Activated CD8-positive, alpha-beta memory T cell treated with anti-CD3 and anti-CD28 coated beads, Interleukin-2, amount 50 U/mL, for 4 hours (primary cell): ENCODE measurements at places on chromosomes 1 and 21.

- DNase-seq, result no peak
Measured at GRCh38 chr1:44654621-44655187, 19.6 kb downstream of the TMEM53 start.

DNA sequence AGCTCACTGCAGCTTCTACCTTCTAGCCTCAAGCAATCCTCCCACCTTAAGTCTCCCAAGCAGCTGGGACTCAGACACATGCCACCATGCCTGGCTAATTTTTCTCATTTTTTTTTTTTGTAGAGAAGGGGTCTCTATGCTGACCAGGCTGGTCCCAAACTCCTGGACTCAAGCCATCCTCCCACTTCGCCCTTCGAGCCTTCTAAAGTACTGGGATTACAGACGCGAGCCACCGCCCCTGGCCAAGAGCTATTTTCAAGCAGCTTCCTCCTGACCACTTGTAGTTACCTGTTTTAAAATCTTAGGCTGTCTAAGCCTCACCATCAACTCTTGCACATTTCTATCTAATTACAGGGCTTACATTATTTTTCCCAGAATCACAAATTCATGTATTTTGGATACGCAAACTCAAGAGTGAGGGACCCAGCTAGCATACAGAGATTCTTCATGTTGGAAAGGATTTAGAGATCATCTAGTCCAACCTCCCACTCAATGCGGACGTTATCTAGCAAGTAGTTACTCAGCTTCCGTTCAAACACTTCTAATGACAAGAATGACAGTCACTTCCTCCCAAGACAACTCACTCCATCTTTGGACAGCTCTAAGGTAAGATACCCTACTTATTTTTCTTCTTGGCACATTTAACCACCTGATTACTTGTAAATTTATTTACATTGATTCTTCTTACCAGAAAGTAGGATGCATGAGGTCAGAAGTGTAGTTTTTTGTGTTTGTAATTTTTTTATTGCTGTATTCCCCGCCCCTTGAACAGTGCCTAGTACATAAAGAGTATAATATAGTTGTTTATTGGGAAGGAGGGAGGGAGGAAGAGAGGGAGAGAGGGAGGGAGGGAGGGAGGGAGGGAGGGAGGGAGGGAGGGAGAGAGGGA lies 65.4 kb downstream of the LUZP1 start:
- DNase-seq, result no peak

DNA sequence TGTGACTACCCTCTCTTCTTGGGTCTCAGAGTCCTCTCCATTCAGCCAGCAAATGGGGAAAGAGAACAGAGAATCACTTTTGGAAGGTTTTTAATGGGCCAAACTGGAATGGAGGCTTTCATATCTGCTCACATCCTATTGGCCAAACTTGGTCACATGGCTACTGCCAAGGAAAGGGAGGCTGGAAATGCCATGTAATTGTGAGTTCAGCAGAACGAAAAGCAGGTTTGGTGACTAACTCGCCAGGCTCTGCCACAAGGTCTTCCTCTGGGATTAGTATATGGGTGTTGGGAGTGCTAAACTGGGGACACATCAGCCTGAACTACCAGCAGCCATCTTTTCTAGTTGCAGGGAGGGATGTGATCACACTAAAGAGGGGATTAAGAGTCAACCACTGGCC lies 19.2 kb downstream of the RD3 start:
- no peak for DNase-seq

DNA sequence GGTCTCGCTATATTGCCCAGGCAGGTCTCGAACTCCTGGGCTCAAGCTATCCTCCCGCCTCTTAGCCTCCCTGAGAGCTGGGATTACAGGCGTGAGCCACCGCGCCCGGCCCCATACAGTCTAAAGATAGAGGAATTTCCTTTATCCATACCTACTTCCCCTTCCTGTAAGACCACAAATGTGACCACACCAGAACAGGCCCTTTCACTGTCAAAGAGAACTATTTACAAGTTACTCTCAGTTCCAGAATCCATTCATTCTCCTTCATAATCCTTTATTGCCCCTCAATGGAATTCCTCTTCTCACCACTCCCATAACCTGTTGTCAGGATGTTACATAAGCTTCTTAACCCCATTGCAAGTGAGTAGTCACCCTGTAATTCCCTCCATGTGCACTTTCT lies 26.3 kb upstream of the SLC5A9 start:
- DNase-seq, result no peak

DNA sequence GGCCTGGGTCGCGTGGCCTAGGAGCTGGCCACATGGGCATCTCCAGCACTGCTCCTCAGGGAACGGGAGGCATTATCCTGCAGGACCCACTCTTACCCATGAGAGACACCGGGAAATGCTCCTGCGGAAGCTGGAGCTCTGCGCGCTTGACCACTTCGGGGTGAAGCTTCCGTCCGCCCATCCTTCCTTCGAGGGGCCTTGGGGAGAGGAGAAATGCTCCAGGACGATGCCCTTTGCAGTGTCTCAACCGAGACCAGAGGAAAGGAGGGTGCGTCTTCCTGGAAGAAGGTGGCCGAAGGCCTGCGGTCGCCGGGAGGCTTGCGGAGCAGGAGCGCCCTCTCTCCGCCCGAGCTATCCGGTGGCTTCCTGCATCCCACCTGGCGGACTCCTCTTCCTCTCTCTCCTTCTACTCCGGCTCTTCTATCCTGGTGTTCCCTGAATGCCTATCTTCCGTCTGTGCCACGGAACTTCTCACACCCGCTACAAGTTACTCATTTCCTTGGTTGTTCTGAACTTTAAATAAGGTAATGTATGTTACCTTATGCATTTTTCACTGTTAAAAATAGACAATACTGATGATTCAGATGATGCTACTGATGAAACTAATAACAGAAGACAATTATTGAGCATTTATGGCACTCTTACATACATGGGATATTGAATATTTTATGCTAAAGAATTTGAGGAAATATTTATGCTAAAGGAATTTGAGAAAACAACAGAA lies 91.4 kb downstream of the PRKAB2 start:
- no peak for DNase-seq

GRCh38 chr1:8384577-8384976 lies 66.7 kb downstream of the SLC45A1 start:
- no peak for DNase-seq

DNA sequence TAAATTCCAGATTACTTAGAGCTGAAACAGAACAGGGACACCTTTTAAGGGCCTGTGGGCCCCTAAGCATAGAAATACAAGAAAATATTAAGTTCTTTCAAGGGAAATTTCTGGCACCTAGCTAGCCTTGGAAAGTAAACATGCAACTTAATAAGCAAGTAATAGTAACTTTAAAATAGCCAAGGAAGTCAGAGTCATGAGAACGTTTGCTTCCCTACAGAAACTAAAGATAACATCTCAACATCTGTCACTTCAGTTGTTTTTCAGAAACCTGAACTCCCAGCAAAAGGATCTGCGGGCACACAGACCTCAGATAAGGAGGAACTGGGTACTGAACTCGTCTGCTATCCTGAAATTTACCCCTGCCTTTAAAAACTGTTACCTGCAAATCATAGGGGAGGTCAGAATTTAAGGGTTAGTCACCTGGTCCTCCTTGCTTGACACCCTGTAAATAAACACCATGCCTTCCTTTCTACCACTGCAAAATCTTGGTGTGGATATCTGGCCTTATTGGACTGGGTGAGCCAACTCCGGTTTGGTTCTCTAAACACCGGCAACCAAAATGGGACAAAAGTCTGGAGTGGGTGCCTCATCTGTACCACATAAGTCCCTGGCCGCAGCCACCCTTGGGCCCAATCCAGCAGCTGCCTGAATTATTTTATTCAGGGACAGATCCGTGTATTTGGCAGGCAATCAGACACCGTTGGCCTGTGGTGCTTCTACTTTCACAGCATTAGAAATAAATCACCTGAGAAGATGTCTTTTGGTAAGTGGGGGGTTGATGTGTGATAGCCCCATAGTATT lies 27.9 kb downstream of the NRDC start:
- DNase-seq, result no peak

DNA sequence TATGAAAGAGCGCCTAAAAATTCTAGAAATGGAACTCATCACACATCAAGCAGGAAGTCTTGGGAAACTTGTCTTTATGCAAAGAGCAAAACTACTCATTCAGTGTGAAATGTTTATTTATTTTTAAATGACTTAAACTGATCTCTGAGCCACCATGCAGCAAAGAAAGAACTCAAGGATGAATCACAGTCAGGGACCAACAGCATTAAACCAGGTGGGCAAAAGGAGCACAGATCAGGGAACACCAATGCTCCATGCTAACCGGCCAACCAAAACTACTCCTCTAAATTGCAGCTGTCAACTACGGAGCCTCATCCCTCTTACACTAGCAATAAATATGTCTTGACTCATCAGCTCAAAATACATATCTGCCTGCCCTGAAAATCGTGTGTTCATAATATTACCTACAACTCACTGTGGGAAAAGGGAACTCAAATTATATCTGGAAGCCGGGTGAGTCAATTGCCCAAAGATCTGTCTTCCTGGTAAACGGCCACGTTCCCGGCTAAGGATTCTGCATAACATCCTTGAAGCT lies 129.2 kb downstream of the PTPN14 start:
- DNase-seq, result no peak

DNA sequence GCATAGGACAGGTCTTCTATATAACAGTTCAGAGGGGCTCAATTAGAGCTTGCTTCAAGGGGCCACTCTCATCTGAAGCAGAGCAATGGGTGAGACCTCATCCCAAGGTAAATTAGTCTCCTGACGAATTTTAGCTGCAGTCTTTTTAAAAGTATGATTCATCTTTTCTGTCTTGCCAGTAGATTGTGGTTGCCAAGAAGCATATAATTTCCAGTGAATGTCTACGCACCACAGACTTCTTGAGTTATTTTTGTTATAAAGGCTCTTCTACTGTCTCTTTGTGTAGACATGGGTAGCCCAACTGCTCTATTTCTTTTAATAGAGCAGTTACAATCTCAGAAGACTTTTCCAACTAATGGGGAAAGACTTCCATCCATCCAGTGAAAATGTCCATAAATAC lies 108.9 kb upstream of the FMN2 start:
- DNase-seq, result no peak

- no peak for DNase-seq
Measured at GRCh38 chr1:37498872-37499617, 15.5 kb downstream of the MEAF6 start.

- no peak for DNase-seq
Measured at GRCh38 chr1:167593860-167594259, 36.2 kb upstream of the RCSD1 start.

DNA sequence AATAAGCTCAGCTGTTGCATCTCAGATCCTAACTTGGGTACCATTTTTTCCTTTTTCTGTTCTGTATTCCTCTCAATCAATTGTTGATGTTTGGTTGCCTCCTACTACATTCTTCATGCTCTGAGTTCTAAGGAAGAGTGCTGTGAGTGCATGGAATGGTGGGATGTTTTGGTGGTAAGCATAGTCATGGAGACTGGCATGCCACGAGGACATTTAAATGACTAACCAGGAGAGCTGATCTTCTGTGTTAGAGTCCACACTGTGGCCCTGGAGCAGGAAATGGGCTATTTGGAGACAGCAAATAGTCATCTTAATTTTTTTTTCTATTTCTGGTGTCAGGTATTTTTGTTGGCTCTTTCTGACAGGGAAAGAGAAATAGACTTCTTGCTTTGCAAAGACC lies 69.5 kb upstream of the HSD17B7 start:
- DNase-seq, result no peak

GRCh38 chr1:20164694-20165202 lies 21.1 kb upstream of the UBXN10 start:
- DNase-seq, result no peak

DNA sequence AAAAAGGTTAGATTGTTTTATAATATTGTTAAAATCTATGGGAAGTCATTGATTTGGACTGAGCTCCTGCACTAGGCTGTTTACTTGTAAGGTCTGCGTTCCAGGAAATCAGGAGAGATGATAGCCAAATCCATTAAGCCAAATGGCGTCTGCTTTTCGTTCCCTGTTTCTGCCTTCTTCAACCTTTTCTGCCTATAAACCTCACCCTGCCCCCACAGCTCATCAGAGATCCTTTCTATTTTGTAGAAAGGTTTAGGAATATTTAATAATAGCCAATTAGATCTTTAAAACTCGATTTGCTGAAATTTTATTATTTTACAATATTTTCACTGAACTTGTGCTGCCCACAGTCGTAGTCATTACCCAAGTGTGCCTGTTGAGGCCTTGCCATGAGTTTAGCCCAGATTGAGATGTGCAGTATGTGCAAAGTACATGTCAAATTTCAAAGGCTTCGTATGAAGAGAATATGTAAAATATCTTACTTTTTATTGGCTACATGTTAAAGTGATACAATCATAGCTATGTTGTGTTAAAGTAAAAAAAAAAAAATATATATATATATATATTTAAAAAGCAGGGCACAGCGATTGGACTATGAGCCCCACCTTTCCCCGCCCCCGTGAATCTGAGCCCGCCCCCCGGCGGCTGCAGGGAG lies 444 bp upstream of the IARS2 start:
- DNase-seq, result no peak

DNA sequence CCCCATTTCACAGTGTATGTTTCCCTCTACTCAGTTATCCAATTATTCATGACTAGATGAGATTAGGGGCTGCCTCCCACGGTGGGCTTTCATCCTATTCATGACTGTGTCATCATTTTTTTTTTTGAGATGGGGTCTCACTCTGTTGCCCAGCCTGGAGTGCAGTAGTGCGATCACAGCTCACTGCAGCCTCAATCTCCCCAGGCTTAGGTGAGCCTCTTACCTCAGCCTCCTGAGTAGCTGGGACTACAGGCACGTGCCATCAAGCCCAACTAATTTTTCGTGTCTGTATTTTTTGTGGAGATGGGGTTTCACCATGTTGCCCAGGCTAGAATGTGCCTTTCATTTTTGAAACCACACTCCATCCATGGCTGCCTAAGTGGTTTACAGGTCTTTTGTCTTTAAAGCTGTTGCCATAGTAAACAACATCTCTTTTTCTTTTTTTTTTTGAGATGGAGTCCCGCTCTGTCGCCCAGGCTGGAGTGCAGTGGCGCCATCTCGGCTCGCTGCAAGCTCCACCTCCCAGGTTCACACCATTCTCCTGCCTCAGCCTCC lies 60.0 kb downstream of the PIK3CD start:
- no peak for DNase-seq

DNA sequence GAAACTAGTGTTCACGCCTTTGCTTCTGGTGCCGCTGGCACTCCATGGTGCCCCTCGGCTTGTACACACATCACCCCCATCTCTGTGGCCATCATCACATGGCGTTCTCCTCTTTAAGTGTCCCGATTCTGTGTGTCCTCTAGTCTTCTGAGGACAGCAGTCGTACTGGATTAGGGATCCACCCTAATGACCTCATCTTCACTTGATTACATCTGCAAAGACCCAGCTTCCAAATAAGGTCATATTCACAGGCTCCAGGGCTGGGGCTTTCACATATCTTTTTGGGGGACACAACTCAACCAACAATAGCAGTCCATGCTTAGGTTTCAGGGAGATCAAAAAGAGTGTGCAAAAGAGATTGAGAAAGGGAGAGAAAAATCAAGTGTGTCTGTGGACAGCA lies 64.9 kb downstream of the HLCS start:
- DNase-seq, result no peak

GRCh38 chr1:116682641-116683221 lies 15.2 kb upstream of the IGSF3 start:
- DNase-seq, result no peak

- no peak for DNase-seq
Measured at GRCh38 chr21:29238967-29239290, 59.8 kb upstream of the BACH1 start.
